ENCODE measurements at places on chromosomes 1 and 21. TPM values are rescaled to one million over a fixed set of nuclear protein-coding genes. Genes with fewer than 3 reads are reported as not detected.
A peak's percentile ranks its signal among the peaks of the same experiment; 100 is the strongest.

- no peaks in the 10 kb centered on the region for H3K4me1 ChIP-seq
- no peak overlapping the region for H3K4me3 ChIP-seq
- H3K27ac ChIP-seq: no peak overlapping the region
- H3K36me3 ChIP-seq: no peaks in the 10 kb centered on the region
- H3K27me3 ChIP-seq: peaks cover 19% of the 10 kb centered on the region
Measured at GRCh38 chr1:155880950-155881349, 21.6 kb downstream of the SYT11 start.

GRCh38 chr1:113874012-113874879 is 2.7 kb upstream of the PTPN22 start:
- no peak overlapping the region for H3K27ac ChIP-seq
- H3K27me3 ChIP-seq: no peaks in the 10 kb centered on the region
- H3K4me3 ChIP-seq: no peak overlapping the region

- DNase-seq: no peak
- H3K27me3 ChIP-seq: no peaks in the 10 kb centered on the region
- no peak overlapping the region for H3K4me3 ChIP-seq
Measured at GRCh38 chr1:24179251-24179840, 7.7 kb downstream of the IFNLR1 start.

DNA sequence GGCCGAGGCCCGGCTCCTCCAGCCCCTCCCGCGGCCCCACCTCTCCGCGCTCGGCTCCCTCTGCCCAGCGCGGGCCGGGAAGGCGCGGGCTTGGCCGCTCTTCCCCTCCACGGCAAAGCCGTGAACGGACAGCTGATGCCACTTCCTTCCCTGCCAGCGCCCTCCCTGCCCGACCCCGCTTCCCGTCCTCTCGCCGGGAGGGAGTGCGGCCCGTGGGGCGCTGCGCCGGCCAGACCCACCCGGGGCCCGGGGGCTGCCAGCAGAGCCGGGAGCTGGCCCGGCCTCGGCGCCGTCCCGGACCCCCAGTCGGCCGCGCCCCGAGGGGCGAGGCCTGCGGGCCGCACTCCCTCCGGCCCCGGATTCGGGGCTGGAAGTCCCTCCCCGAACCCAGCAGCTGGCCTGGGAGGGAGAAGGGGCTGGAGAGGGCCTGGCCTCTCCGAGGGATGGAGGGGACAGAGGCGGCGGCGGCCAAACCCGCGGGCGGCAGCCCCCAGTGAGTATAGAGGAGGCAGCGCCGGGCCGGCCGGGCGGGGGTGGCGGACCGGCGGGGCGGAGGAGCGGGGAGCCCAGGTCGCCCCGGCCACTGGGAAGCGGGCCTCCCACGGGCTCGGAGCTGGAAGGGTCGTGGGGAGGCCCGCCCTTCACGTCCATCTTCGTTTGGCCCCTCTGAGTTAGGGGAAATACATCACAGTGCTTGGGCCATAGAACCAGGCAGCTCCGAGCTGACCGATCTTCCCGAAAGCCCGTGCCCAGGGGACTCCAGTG is at the start of gene KIAA1614:
Gene KIAA1614 (plus strand): TSS at position 97 of the 765 bp plus-strand sequence. CDS start 347 bp downstream, at position 444.
- H3K36me3 ChIP-seq: no peaks in the 10 kb centered on the region
- H3K27me3 ChIP-seq: no peaks in the 10 kb centered on the region
- DNase-seq: no peak

DNA sequence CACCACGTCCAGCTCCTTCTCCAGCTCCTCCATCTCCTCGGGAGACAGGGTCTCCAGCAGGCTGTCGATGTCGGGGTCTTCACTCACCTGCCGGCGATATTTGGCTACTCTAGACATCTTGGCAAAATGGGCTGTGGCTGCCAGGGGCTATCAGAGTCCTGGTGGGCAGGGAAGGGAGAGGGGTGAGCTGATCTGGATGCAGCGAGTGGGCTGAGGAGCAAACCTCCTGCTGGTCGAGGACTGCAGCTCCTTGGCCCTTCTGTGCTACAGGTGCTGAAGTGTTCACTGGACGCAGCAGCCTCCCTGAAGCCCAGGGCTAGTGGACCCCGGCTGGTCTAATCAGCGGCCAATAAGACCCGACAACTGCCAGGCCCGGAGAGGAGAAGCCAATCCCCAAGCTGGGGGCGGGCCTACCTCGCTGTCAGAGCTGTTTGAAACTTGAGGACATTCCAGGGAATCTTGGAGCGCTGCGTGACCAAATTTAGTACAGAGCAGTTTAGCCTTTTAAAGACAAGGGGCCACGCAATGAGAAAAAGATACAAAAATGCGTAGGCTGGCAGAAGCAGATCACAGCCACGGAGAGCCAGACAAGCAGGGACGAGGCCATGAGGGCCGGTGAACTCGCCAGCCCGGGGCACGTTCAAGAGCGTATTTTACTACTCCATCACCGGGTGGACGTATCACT is at the start of gene LMOD1:
Gene LMOD1 (minus strand): TSS at position 325 of the 685 bp plus-strand sequence. CDS start 208 bp downstream, at position 117.
- H3K36me3 ChIP-seq: no peaks in the 10 kb centered on the region
- no peak within 1 kb of the TSS for H3K27ac ChIP-seq
- H3K27me3 ChIP-seq: peaks cover 35% of the 10 kb centered on the region
- peak within 1 kb of the TSS; percentile 5 for H3K4me3 ChIP-seq

DNA sequence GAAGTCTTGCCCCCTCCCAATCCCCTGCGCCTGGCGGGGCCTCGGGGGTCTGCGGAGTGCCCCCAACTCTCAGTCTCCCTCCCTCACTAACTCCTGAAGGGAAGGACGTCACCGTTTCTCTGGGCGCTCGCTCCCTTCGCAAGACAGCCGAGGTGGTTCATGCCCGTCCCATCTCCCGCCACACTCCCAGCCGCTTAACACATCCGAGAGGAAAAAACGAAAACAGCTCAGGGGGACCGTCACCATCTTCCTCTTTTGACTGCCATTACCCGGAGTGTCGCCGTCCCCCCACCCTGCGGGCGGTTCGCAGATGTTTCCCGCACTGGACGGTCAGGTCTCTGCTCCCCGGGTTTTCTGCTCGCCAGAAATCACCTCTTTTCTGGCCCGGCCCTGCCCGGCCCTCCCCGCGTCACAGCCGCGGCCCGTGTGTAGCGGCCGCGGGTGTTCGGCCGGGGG is 532 bp downstream of the ERO1B start:
- DNase-seq: peak; percentile 61
- no peaks in the 10 kb centered on the region for H3K36me3 ChIP-seq
- H3K27ac ChIP-seq: peak overlapping the region; percentile 24
- H3K27me3 ChIP-seq: peaks cover 26% of the 10 kb centered on the region
- peaks cover 23% of the 10 kb centered on the region for H3K4me1 ChIP-seq

DNA sequence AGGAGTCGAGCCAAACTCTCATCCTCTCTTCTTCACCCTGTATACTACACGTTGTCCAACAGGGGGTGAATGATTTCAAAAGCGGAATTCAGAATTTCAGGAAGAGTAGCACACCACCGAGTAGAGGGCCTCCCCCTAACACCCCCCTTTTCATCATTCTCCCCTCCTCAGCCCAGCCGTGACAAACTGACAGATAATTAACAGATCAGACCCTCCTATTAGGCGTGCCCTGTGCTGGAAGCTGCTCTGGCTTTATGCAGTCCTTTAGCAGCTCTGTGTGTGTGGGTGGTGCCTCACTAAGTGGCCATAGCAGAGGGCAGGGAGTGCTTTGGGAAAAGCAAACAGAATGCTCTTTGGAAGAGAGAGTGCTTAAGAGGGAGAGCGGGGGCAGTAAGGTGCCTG is 44.3 kb downstream of the PEX14 start:
- H3K36me3 ChIP-seq: peaks cover 4% of the 10 kb centered on the region
- DNase-seq: no peak
- no peaks in the 10 kb centered on the region for H3K27me3 ChIP-seq
- H3K4me3 ChIP-seq: no peak overlapping the region

FMO4 gene
- 1.5 TPM for total RNA-seq

WDR64 gene
- total RNA-seq: not detected

CORT gene
- 0.66 TPM for total RNA-seq

ITLN1 gene
- not detected for total RNA-seq

PARS2 gene
- total RNA-seq: 4.7 TPM

AMY1A gene
- not detected for total RNA-seq

S100B gene
- not detected for total RNA-seq

CR1 gene
- not detected for total RNA-seq

Measured in MCF 10A (cell line).